ENCODE measurements at places on chromosomes 2 and 18.

DNA sequence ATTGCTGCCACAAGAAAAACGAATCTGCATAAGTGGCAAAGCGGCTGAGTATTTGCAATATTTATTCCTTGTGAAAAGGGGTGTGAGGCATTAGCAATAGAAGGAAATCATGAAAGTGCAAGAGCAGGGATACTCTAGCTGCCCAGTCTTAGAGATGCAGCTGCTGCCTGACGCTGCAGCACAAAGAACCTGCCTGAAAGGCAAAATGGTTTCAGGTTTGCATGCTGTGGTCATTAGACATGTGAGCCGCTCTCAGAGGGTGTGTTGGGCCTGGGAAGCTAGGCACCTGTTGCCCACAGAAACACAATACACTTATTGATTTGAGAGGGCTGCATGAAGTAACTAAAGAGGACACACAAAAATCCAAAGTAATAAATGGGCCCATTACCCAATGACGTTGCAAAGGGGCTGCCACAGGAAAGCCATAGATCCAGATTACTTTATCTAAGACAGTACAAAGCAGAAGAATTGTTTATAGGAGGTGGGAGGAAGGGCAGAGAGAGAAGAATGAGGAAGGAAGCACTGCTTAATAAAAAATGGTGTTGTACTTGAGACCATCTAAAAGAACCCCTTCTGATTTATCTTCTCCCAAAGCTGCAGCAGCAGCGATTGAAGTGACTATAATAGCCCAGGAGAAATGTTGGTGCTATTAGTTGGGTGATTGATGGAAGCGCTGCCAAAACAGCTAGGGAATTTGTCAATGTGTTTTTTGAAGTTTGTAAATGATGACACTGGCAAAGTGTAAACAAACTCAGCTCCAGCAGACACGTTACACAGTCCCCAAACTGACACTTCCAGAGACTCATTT, 492.4 kb upstream of the ACVR2A start:
- DNase-seq, result no peak

GRCh38 chr2:112185131-112185530, 46.9 kb downstream of the FBLN7 start:
- DNase-seq, result peak; percentile 5

GRCh38 chr2:212770240-212770639, 231.6 kb upstream of the ERBB4 start:
- DNase-seq, result no peak

DNA sequence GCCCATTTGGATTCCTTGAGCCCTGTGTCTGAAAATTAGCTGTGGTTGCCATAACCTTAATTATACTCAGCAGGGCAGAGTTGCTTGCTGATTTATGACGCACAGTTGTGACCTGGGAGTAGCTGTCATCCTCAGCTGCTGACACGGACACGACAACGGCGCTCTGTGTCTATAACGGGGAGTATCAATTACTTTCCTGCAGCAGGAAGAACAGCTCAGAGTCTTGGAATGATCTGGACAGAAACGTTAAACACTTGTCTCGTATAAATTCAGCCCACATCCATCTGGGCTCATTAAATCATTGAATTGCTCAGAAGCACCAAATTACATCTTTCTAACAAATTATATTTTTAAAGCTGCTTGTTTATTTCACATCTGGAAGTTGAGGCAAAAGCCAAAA, 116.3 kb downstream of the SEPTIN10 start:
- DNase-seq, result no peak

GRCh38 chr2:73700131-73700611, 37.0 kb downstream of the TPRKB start:
- DNase-seq, result no peak

DNA sequence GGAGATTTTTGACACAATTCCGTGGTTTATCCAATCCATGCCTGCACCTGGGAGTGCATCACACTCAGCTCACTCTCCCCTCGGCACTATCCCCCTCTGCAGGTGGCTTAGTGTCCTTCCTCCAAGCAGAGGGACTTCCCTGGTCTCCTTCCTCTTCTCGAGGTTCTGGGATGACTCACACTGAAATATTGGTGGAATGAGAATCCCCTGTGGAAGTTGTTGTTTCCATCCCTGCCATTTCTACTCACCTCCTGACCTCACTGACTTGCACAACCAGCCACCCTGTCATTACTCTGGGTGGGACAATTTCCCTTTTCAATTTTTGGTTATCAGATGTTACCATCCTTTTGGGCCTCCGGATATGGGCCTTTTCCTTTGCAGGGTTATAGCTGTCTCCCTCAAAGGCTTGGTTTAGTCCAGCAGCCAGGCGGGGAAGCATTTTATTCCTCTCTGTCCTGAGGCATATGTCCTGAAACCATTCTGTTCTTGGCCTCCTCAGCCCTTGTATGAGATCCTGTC, 59.9 kb downstream of the PTPRM start:
- no peak for DNase-seq

DNA sequence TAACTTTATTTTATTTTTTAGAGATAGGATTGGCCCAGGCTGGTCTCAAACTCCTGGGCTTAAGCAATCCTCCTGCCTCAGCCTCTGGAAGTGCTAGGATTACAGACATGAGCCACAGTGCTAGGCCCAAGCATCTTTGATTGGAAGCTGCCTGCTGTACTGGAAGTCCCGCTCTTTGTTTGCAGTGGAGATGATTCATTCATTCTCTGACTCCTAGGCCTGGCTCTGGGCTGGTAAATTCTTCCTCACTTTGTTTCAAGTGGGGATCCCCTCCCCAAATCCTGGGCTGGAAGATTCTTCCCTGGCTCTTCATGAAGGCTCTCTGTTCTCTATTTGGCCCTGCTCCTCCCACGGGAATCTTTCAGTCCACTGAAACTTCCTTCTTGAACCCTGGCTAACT, 81.9 kb downstream of the NEURL3 start:
- no peak for DNase-seq

- DNase-seq, result no peak
Measured at GRCh38 chr18:62828091-62828640, 112.8 kb downstream of the PHLPP1 start.

DNA sequence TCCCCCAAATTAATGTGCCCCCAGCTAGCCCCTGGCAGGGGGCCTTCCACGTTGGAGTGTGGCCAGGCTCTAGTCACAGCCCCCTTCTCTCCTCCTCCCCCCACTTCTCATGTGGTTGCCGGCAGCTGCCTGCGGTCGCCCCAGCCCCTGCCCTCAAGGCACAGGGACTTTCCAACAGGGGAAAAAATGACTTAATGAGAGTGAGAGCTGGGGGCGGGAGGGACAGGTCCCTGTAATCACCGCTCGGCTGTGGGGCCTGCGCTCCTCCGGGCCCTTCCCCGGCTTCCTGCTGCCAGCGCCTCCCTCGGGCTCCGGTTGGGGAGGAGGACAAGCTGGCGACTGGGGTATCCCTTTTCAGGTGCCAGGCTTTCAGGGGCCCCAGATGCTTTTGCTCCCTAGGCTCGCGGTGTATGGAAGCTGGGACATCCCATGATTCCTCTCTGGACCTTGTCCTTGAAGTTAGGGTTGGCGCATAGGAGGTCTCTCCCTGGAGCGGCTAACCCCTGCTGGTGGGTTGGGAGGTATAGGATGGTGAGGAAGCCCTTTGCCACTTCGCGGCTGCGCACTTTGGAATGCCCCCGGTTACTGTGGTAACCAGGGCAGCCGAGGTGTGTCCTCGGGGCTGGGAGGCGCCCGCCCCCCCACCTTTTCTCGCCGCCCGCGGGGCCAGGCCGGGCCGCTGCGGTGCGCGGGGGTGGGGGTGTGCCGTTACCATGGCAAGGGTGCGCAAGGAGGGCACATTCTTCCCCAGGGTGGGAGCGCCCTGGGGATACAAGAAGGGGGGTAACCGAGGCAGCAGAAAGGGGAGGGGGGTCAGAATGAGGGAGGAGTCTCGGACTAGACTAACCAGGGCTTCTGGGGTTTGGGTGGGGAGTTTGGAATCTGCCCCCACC, 16.1 kb downstream of the WNT10A start:
- peak; percentile 93 for DNase-seq

- DNase-seq, result peak; percentile 42
Measured at GRCh38 chr18:72542984-72543356, 1.2 kb downstream of the CBLN2 start.

DNA sequence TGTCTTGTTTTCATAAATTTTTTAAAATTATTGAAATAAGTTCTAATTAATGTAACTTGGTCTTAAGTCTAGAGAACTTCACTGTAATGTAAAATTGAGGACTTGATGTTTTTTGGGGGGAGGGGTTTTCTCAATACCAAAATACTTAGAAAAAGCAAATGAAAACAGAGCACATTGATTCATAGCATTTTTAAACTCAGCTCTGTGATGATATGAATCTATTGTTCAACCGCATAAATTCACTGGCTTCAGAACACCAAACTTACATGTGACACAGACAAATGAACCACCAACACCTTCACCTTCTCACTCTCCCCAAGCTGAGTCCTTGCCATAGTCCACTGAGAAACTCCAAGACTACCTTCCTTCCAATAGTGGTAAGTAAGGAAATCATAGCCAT, 108.2 kb downstream of the ZNF521 start:
- no peak for DNase-seq

GRCh38 chr18:9720327-9720726, 12.2 kb downstream of the RAB31 start:
- DNase-seq, result no peak

GRCh38 chr18:63787673-63788072, 12.5 kb downstream of the SERPINB7 start:
- no peak for DNase-seq

- DNase-seq, result no peak
Measured at GRCh38 chr2:204863336-204863735, 318.1 kb downstream of the PARD3B start.

GRCh38 chr2:79511320-79511951, 1.4 kb upstream of the CTNNA2 start:
- DNase-seq, result peak; percentile 28

DNA sequence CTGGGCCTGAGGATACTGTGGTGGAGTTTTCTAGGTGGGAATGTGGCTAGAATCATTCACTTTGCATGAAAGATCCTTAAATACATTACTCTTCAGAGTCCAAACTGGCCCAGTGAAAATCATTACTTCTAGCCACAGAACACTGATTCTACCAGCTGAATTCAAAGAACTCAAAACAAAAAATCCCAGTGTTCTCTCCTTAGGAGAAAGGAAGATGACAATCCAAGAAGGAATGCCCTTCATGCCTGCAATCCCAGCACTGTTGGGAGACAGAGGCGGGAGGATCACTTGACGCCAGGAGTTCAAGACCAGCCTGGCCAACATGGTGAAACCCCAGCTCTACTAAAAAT, 35.2 kb downstream of the FAM228A start:
- no peak for DNase-seq

All from GM20000 (cell line).